Islet precursor cell (in vitro differentiated cells): ENCODE measurements at places on chromosomes 5 and 9.

- no peak for DNase-seq
These were observed 194.6 kb downstream of the CSNK1G3 start for GRCh38 chr5:123706531-123706930.

DNA sequence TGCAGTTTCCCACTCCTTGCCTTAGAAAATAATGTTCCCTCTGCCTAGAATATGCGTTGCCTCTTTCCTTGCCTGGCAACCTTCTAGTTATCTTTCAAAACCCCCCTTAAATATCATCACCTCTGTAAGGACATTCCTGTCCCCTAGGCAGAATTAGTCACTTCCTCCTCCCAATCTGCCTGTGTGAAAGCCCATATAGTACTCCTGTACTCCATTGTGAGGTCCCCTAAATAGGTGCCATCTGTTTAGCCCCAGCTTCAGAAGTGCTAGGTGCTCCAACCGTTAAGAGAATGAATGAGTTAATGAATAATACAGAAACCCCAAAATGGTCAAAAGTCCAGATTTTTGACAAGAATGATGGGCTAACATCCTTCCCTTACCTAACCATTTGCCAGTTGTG is 181.4 kb downstream of the GDNF start:
- DNase-seq, result no peak

- no peak for DNase-seq
These were observed 13.6 kb downstream of the TCF7 start for GRCh38 chr5:134127988-134128647.

DNA sequence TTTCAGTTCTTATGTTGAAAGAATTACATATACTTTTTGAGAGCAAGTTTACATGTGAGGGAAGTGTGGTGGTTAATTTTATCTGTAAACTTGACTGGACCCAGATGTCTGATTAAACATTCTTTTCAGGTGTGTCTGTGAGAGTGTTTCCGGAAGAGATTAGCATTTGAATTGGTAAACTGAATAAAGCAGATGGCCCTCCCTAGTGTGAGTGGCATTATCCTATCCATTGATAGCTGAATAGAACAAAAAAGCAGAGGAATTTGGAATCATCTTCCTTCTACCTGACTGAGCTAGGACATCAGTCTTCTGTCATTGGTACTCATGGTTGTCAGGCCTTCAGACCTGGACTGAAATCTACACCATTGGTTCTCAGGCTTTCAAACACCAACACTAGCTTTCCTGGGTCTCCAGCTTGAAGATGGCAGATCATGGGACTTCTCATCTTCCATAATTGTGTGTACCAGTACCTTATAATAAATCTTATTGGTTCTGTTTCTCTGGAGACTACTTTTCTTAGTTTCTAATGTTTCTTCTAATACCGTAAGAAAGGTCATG is 36.6 kb downstream of the NREP start:
- no peak for DNase-seq

DNA sequence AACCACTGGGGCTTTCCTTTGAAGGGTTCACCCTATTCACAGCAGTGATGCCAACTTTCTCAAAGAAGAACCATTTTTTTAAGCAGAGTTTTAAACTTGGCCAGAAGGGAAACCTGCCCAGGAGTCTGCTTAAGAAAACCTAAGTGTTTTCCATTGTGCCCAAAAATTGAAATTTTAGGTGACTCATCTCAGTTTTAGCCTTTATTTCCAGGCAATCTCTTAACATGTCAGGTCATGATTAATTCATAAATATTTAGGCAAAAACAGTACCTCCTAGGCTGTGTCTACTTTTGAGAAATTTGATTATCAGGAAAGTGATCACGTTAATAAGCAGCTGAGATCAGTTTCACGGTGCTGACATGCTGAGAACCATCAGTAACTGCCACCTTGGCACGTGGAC is 61.9 kb downstream of the TLE1 start:
- DNase-seq, result no peak

- DNase-seq, result no peak
These were observed 78.6 kb upstream of the ABCA1 start for GRCh38 chr9:105006514-105006913.

GRCh38 chr5:948472-949274 is 56.0 kb downstream of the TRIP13 start:
- DNase-seq, result no peak

DNA sequence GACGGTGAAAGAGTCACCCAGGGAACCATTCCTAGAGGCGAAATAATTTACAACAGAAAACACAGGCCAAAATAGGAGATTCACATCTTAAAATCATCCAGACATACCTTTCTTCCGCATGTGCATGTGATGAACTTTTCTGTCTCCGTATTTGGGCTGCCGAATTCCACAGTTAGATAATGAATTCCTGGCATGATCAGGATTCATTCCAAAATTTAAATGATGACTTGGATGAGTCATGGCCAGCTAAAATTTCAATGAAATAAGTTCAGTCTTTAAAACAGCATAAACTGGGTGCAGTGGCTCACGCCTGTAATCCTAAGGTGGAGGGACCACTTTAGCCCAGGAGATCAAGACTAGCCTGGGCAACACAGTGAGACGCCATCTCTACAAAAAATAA is 82.7 kb downstream of the DROSHA start:
- DNase-seq, result no peak

GRCh38 chr5:145917288-145917687 is 19.1 kb upstream of the SH3RF2 start:
- DNase-seq, result no peak

DNA sequence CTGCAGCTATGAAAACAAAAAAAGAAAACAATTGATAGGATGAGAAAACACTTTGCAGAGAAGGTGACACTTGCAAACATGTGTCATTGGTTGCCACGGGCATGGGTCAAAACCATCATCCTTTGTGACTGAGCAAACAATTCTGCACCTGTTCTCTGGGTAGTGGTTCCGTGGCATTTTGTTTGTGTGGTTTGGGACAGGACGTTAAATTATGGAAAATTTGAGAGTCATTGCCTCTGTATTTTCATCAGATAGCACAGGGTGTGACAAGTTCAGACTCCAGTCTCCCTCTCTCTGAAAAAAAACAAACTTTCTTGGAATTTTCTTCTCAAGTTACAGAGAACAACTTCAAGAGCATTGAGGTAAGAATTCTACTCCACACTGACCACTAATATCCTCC is 113.4 kb upstream of the HMHB1 start:
- DNase-seq, result no peak

GRCh38 chr5:55407059-55407684 is 99.4 kb downstream of the MTREX start:
- no peak for DNase-seq

DNA sequence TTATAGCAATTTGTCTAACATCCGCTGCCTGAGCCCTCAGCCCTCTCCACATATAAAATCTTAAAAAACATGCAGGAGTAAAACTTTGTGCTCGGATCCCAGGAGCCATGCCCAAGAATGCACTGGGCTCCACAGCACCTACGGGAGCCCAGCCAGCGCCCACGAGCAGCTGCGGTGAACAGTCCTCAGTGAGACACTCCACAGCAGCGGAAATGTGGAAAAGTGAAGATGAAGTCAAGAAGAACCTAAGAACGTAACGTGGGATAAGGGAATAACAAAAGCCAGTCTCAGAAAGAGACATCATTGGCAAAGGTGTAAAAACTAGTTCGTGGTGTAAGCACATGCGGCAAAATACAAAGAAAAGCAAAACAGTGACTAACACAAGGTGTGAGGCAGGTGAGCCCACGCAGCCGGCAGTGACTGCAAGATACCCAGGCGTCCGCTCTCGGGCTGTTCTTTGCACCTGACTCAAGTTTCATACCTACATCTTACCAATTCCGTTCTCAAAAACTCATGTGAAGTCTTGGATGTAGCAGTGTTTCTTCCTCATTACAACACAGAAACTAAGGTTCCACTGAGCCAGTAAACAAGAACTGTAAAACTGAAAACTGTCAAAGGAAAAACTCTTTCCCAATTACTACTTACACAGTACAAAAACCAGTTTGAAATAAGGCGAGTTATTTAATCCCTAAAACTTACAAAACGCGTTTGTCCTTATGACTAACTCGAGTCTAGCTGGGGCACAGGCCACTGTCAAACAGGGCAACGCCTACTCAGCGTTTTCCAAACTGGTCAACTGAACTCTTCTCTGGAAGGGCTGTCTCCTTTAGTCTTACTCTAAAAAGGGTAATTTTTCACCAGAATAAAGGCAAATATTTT is 1.7 kb downstream of the CAMSAP1 start:
- DNase-seq, result no peak

- no peak for DNase-seq
These were observed 42.5 kb upstream of the ROR2 start for GRCh38 chr9:91992461-91993041.

DNA sequence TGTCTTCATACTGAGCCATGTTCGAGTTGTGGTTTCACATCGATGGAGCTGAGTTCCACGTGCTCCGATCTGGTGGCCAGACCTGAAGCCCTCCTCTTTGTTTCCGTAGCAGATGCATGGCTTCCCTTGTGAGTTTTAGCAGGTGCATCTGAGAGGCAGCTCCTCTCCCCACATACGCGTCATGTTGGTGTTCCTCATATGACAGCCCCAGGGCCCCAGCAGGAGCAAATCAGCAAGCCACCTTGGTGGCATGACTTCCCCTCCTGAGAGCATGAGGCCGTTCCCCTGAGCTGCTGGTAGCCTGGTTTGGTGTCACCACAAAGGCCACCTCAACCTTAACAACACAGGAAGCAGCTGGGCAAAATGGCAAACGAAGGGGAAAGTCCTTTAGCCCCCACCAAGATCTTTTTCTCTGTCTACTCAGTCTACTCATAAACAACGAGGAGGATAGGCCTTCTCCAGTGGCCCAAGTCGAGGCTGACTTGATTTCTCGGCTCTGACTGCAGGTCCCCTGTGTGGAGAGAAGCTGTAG is 5.9 kb downstream of the CYFIP2 start:
- no peak for DNase-seq

- no peak for DNase-seq
These were observed 17.4 kb downstream of the GPSM1 start for GRCh38 chr9:136344544-136345280.

- DNase-seq, result no peak
These were observed 1637.8 kb upstream of the C9orf72 start for GRCh38 chr9:29211003-29211579.

DNA sequence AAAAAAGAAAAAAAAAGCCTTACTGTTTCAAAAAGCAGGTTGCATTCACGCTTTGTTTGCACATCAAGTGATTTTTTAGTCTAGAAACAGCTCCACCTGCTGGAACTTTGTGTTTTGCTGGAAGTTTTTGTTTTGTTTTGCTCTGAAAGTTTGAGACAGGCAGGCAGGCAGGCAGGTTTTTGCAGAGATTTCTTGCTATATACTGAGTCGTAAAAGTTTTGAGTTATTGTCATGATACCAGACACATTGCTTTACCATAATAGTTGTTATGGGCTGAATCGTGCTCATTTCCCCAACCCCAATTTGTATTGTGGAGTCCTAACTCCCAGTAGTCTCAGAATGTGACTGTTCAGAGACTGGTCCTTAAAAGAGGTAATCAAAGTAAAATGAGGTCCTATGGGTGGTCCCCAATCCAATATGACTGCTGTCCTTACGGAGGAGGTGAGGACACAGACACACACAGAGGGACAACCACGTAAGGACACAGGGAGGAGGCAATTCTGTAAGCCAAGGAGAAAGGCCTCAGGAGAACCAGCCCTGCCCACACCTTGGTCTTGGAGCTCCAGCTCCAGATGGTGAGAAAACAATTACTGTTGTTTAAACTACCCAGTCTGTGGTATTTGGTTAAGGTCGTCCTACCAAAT is 20.9 kb downstream of the OR2Y1 start:
- DNase-seq, result no peak

DNA sequence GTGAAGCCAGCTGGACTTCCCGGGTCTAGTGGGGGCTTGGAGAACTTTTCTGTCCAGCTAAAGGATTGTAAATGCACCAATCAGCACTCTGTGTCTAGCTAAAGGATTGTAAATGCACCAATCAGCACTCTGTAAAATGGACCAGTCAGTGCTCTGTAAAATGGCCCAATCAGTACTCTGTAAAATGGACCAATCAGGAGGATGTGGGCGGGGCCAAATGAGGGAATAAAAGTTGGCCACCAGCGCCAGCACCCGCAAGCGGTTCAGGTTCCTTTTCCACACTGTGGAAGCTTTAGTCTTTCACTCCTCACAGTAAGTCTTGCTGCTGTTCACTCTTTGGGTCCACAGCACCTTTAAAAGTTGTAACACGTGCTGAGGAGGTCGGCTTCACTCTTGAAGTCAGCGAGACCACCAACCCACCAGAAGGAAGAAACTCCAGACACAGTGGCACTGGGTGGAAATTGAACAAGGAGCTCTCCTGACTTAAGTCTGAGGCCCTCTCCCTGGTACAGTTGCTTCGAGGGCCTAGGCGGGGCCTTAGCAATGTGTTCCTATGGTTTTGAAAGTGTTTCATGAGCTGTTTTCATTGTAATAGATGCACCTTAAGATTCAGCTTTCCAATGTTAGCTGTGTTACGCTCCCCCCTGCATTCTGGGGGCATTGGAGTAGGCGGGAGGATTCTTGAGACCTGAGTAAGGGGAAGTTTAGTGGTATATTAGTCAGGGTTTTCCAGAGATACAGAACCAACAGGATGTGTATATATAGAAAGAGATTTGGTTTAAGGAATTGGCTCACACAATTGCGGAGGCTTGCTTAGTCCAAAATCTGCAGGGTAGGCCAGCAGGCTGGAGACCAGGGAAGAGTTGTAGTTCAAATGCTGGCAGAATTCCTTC is 21.5 kb upstream of the MYO10 start:
- DNase-seq, result no peak

- DNase-seq, result peak; percentile 62
These were observed 823 bp upstream of the PRDM6 start for GRCh38 chr5:123088031-123088805.

GRCh38 chr9:90956026-90956810 is 154.6 kb downstream of the SYK start:
- peak; percentile 76 for DNase-seq

- peak; percentile 31 for DNase-seq
These were observed 41.0 kb upstream of the IRX4 start for GRCh38 chr5:1923766-1924165.

DNA sequence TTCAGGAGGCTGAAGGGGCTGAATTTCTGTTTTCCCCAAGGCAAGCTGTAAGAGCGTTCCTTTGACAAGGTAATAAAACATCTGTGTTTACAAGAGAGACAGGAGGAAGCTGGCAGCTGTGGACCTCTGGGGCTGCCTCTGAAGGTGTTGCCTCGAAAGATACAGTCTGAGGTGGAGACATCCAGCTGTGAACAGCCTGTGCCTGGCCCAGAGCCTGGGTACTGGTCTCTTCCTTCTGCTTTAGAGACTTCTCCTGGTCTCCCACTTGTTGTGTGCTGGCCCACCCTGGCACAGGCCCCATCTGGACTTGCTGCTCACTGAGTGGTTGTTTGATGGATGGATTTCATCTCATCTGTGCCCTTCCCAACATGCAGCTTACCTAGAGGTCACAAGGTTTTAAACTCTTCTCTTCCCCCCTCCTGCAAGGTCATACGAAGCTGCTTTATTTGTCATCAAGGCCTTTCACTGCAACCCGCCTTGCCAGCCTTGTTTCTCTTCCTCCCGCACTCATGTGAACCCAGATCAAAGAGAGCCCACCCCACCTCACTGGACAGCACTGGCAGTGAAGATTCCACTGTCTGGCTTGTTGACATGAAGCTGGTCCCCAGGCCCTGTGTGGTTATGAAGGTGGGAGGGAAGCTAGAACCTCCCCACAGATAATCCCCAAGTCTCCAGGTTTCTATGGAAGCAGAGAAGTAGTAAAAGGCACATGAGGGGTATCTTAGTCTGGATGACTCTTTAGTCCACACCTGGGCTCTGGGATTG is 35.0 kb upstream of the ALDH1B1 start:
- no peak for DNase-seq
